EL (cell line): ENCODE measurements at places on chromosomes 5 and 9.

GRCh38 chr9:91055845-91056244 lies 254.2 kb downstream of the SYK start:
- DNase-seq, result no peak

GRCh38 chr9:84349671-84350070 lies 9.1 kb upstream of the SLC28A3 start:
- DNase-seq, result peak; percentile 28

DNA sequence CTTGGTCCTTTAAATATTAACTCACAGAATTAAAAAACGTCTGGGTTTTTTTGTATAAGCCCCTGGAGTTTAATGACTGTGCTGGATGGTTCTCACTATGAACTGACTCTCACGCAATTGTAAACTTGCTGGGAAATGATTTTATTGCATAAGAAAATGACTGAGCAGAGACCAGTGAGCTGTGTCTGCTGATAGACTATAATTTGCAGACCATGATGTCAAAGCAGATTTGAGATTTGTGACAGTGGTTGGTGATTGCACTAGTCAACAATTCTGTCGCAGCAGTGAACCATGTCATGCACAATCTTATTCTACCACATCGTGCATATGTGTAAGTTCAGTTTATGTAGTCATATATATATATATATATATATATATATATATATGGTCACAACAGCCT lies 85.7 kb upstream of the C9orf72 start:
- DNase-seq, result no peak

DNA sequence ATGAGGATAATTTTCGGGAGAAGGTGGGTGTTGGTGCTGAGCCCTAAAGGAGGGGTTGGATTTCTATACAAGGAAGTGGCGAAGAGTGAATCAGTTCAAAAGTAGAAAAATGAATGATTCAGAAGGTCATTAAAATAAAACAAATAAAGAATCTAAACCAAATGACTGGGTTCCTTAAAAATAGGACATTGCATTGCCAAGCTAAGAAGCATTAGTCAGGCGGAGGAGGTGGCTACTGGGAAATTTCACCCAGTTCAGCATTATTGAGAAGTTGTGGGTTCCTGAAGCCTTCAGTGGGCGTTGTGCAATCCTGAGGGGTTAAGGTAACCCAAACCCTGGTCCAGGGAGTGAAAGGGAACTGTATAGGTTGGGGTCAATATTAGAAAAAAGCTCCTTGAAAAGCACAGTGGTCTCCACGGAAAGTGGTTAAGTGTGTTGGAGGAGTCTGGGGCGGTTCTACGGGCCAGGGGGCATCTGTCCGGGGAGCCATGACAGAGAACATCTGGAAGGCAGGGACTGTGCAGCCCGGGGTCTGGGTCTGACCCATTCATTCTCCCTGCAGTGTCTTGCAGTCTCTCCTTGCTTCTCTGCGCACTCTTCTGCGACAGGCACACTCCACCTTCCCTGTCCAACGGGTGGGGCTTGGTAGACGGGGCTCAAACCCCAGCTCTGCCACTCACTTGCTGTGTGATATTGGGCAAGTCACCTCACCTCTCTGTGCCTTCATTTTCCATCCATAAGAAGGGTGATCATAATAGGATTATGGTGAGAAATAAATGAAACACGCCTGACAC lies 27.6 kb upstream of the DUSP1 start:
- peak; percentile 94 for DNase-seq

GRCh38 chr5:13766236-13766635 lies 178.3 kb downstream of the DNAH5 start:
- DNase-seq, result no peak

DNA sequence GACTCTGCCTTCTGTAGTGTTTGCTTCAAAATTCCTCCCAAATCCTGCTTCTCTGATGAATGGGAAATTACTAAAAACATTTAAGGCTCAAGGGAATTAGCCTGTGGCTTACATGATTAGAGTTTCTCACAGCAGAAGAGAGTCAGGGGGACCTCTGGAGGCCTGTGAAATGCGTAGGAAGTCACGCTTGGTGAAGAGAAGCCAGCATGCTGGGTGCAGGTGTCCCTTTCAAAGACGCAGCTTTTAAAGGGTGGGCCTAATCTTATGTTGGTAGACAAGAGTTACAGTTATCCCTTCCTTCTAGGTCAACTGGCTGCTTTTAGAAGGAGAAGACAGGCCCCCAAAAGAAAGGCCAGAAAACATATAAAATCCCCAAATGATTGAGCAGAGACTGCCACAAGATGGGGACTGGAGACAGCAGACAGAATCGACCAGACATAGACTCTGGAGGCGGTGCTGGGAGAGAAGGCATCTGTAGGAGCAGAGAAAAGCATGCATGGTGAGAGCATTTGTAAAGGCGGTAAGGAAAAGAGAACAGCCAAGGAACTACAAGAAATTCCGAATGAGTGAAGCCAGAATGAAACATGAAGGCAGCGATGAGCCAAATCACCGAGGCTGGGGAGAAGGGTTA lies 42.3 kb downstream of the B4GALT1 start:
- DNase-seq, result no peak
